CD4-positive, alpha-beta memory T cell (primary cell): ENCODE measurements at places on chromosomes 1 and 21.

- DNase-seq: no peak
Observed at GRCh38 chr1:216314379-216315095, 108.7 kb downstream of the USH2A start.

- DNase-seq: no peak
Observed at GRCh38 chr1:236768601-236769000, 26.5 kb upstream of the MTR start.

DNA sequence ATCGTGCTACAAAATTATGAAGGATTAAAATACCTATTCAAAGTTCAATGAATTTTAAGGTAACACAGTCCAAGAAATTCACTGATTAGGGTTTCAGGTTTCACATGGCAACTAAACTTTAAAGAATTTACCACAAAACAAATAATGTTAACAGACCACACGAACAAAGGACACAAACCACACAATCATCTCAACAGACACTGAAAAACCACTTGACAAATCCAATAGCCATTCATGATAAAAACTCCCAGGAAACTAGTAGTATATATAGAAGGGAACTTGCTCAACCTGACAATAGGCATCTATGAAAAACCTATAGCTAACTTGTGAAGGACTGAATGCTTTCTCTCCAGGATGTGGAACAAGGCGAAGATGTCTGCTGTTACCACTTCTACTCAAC is 21.1 kb upstream of the SH2D5 start:
- DNase-seq: no peak

DNA sequence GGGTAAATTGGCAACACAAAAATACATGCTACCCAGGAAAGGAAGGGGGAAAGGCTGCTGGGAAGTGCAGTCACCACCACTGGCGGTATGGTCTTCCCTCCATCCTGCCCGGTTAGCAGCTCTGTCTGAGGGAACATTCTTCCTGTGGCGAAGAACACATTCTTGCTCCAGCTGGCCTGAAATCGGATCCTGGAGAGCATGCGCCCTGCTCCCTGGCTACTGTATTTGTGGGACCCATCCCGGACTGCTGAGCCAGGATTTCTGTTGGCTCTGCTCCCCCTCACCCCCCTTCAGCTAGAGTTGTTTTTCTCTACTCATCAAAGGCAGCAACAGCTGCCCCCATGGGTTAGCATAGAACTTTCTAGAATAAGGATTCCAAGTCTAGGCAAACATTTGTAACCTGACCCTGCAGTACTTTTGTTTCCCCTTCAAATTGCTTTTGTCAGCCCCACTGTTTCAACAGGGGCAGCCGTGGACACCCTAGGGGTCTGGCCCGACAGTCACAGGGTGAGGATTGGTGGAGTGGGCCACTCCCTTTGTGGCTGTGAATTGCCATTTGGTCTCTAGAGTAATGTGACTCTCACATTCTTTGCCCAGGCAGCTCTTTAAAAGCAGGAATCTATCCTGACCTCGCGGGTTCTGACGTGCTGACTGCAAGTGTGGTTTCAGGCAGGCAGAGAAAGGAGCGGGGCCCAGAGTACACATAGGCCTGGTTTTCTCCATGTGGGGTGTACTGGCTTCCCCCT is 157.7 kb downstream of the TOMM20 start:
- no peak for DNase-seq

GRCh38 chr21:16159971-16160350 is 430.2 kb downstream of the USP25 start:
- DNase-seq: no peak

- DNase-seq: no peak
Observed at GRCh38 chr21:36858320-36858957, 108.0 kb downstream of the HLCS start.

DNA sequence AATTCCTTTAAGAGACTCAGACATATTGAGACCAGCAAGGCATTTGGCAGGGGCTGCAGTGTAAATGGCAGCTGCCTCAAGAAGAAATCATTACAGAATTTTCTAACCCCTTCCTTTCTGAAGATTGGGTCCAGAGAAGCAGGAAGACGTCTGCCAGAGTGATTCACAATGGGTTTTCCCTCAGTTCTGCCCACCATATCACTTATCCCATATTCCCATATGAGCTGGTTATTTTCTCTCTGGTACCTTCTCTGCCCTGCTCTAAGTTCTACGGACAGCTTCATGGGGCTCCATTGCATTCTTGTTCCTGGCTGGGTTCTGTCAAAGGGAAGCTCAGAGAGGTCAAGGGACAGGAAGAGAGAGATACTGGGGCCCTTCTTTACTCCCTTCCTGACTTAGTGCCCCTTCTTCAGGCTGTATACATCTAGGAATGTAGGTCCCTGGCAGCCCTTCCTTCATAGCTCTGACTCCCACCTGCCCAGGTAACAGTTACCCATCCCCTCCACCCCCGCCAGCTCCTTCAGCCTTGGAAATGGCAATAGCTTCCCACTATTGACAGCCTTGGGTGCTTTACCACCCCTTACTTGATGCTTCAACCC is 420.6 kb upstream of the DAB1 start:
- no peak for DNase-seq

- no peak for DNase-seq
Observed at GRCh38 chr1:233460692-233461091, 133.2 kb downstream of the MAP3K21 start.

DNA sequence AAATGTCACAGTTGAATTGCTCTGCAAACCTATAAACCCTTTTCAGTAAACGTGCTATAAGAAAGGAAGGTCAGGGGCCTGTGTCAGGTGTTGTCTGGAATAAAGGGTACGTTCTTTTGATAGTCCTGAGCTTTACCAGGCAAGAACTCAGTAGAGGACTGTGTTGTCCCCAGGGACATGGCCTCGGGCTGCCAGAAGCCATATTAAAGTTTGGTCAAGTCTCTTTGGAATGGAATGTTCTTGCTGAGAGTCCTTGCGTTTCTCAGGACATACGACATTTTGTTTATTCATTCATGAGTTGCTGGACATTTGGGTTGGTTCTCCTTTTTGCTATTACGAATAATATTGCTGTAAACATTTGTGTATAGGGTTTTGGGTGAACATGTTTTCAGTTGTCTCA is 16.8 kb downstream of the VPS13D start:
- no peak for DNase-seq

- no peak for DNase-seq
Observed at GRCh38 chr21:27301220-27301619, 334.3 kb upstream of the ADAMTS5 start.

- no peak for DNase-seq
Observed at GRCh38 chr1:81287411-81288080, 513.2 kb upstream of the ADGRL2 start.

DNA sequence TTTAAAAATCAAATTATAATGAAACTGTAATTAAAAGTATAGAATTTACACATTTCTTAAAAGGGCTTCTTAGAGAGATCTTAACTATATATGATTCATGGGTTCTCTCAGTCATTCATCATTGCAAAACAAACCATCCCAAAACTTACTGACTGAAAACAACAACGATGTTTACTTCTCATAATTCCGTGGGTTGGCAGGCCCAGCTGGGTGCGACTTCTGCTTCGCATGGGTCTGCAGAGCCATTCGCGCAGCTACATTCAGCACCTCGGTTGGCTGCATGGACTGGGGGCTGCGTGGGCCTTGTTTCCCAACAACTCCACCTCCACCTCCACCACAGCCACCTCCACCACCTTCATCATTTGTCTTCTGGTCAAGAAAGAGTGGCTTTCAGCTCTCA is 4.0 kb downstream of the SLAMF8 start:
- DNase-seq: no peak

GRCh38 chr1:221118176-221118937 is 239.1 kb downstream of the HLX start:
- DNase-seq: no peak

GRCh38 chr1:115120296-115120695 is 31.0 kb upstream of the TSPAN2 start:
- DNase-seq: no peak

DNA sequence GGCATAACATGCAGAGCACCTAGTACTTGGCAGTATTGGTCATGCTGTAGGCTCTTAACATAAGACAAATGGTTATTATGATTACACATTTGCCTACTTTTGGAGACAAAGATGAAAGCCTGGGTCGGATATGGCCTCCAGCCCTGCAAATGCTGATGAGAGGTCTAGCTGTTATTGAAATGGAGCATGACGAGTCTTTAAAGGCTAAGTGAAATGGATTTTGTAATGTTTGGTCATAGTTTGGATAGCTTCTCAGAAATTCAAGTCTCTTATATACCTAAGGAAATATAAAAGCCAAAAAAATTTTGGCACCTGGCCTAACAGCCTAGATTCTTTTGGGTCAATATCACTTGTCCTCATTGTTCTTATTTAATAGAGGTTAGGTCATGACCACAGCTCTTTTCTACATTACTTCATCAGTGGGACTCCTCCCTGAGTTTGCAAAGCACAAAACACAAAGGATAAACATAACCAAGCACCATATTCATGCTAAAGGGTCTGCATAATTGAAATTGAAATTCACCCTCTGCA is 69.2 kb upstream of the WLS start:
- no peak for DNase-seq

GRCh38 chr1:101152633-101153032 is 84.2 kb upstream of the S1PR1 start:
- no peak for DNase-seq

- DNase-seq: no peak
Observed at GRCh38 chr1:4128616-4129015, 228.5 kb upstream of the C1orf174 start.

DNA sequence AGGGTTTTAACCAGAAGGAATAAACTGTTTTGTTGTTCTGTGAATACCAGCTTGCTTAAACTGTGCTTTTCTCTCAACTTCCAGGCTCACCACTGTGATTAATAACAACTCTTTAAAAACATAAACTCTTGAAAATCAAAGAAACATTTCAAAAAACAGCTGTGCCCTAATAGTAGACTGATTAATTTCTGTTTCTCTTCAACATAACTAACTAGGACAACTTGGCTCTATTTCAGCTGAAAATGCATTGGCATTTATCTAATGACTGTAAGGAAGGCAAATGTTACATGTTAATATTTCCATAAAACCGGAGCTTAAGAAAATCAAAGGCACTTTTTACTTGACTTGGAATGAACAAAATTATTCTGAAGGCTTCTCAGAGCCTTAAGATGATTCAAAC is 656.1 kb upstream of the NEGR1 start:
- no peak for DNase-seq

DNA sequence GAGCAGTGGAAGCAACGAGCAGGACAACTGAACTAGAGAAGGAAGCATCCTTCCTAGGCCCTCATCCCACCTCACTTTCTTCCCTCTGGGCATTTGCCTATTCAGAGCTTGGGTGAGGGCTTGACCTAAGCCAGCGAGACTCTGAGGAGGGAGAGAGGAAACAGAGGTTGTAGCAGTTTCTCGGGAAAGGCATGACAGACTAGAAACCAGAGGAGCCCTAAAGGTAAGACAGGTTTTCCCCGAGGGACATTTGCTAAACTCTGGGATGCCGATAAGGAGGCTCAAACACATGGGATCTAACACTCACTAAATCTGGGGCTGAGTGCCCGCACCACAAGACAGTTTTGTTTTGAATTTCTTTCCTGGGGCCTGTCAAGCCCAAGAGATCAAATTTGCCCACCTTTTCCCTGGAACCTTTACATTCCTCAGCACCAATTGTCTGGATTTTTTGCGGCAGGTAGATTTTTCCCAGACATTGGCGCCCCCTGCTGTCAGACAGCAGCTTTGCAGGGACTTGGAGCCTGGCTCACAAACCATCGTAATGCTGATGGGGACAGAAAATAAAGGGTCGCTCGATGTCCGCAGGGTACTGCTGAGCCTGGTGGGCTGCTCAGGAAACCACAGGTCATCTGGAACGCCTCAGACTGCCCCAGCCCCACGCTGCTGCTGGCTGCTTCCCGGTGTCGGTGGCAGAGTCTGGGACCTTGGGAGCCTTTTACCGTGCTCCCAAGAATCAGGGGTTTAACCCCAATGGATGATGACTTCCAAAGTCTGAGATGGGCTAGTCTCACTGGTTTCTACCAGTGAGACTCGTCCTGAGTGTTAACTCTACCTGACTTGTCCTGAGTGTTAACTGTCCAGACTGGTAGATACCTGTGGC is 23.4 kb upstream of the TSPAN2 start:
- DNase-seq: no peak

GRCh38 chr1:228465141-228465540 is 22.0 kb upstream of the RNF187 start:
- DNase-seq: no peak

- no peak for DNase-seq
Observed at GRCh38 chr1:111289371-111289770, 1.3 kb upstream of the CHIA start.

- no peak for DNase-seq
Observed at GRCh38 chr1:154288661-154289060, 16.2 kb downstream of the HAX1 start.

GRCh38 chr1:22341791-22342605 is 109.7 kb upstream of the ZBTB40 start:
- no peak for DNase-seq

DNA sequence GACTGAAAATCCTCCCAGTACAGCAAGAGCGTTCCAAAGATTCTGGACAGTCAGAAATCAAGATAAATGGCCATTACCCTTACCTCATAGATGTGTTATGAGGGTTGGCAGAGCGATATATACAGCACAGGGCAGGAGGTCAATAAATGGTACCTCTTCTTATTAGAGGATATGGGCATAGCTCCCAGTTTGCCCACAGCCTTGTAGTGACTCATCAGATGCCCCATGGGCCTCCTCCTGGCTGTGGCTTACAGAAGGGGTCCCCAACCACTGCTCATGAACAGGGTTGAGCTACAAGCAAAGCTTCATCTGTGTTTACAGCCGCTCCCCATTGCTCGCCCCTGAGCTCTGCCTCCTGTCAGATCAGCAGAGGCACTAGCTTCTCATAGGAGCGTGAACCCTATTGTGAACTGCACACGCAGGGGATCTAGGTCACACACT is 7.3 kb upstream of the IFNGR2 start:
- no peak for DNase-seq

DNA sequence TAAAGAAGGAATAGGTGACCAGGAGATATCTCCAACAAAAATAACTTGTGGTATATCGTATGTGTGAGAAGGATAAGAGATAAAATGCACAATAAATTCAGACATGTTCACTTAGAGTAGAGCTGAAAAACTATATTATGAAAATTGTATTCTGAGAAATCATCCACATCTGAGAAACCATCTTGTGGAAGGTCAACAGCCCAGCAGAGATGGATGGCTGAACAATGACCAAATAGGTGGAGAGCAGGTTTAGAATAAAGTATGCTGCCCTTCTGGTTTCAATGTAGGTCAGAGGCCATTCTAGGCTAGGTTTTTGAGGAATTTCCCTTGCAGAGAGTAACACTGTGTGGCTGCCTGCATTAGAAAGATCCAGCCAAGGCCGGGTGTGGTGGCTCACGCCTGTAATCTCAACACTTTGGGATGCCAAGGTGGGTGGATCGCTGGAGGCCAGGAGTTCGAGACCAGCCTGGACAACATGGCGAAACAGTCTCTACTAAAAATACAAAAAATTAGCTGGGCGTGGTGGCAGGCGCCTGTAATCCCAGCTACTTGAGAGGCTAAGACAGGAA is 8.8 kb upstream of the UAP1 start:
- no peak for DNase-seq

DNA sequence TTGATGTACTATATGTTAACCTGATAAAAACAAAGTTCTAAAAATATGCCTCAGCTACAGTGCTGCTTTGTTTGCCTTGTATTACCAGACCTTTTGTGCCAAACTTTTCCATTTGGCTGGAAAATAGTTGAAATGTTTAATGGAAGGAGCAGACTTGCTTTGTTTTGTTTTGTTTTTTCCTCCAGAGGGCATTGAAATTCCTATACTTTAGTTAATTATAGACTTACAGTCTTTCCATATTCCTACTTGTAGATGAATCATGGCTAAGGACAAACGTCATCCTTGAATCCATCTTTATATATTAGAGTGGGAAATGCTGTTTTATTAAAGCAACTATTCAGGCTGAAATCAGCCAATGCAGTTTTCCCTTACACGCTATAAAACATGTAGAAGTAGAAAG is 6.7 kb downstream of the CAP1 start:
- DNase-seq: no peak
